Left ventricle myocardium inferior (tissue), 1 donor: ENCODE measurements at places on chromosomes 11 and 22.
A peak's percentile ranks its signal among the peaks of the same experiment; 100 is the strongest.

- H3K27ac ChIP-seq, result no peak overlapping the region
- no peak for DNase-seq
- no peaks in the 10 kb centered on the region for H3K27me3 ChIP-seq
- H3K36me3 ChIP-seq, result peaks cover 24% of the 10 kb centered on the region
These were observed 222.9 kb downstream of the NAV2 start for GRCh38 chr11:19935507-19935906.

- no peak overlapping the region for H3K4me3 ChIP-seq
- peak overlapping the region; percentile 56 for H3K27ac ChIP-seq
- H3K27me3 ChIP-seq, result peaks cover 11% of the 10 kb centered on the region
- peaks cover 27% of the 10 kb centered on the region for H3K4me1 ChIP-seq
These were observed 7.6 kb upstream of the MS4A10 start for GRCh38 chr11:60777572-60777971.

DNA sequence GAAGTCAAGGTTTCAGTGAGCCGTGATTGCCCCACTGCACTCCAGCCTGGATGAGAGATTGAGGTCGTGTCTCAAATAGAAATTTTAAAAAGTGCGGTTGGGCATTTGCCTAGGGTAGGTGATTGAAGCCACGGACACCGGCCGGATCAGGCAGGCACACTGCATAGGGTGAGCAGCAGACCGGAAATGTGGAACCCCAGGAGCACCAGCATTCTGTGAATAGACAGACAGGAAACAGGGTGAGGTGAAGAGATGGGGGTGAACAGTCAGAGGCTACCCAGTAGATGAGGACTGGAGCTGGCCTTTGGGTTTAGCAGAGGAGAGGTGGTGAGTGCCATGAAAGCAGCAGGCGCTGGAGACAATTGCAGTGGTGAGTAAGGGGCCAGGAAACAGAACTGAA is 43.5 kb downstream of the PPFIA1 start:
- no peaks in the 10 kb centered on the region for H3K27me3 ChIP-seq
- H3K4me3 ChIP-seq, result no peak overlapping the region
- peaks cover 9% of the 10 kb centered on the region for H3K36me3 ChIP-seq
- peaks cover 17% of the 10 kb centered on the region for H3K4me1 ChIP-seq

DNA sequence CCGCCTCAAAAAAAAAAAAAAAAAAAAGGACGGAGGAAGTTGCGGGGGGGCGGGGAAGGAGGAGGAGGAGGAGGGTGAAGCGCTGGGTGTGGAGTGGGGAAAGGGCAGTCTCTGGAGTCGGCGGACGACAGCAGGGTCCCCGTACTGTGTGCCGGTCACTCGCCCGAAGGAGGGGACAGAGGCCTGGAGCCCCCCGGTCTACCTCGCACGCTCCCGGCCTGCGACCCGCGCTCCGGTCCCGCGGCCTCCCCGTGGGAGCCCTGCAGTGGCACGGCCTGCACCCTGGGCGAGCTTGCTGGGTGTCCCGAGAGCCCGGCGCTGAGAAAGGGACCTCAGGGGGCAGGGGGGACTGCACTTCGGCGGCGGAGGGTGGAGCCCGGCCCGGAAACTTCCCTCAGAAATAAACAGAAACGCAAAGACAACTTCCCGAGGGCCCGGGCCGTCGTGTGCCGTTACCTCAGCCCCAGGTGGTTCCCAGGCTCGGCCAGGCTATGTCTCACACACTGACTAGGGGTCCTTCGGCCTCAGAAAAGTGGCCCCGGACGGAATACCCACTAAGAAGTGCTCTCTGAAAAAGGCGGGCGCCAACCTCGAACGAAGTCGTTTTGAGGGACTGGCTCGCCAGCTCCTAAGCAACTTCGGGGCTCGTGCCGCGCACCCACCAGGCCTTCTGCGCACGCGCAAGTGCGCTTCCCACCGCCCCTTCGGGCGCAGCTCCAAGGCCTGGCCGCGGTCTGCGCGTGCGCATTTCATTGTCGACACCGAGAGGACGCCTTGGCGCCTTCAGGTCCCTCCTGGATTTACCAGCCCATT is at the start of gene MAJIN:
TSS of gene MAJIN (minus strand) at position 688 of the 813 bp plus-strand sequence. CDS start 12,703 bp downstream, outside the sequence.
- H3K27me3 ChIP-seq, result peaks cover 13% of the 10 kb centered on the region
- peaks cover 15% of the 10 kb centered on the region for H3K4me1 ChIP-seq
- no peaks in the 10 kb centered on the region for H3K36me3 ChIP-seq
- H3K4me3 ChIP-seq, result peak within 1 kb of the TSS; percentile 67
- peak within 1 kb of the TSS; percentile 71 for H3K27ac ChIP-seq
- peak; percentile 88 for DNase-seq

DNA sequence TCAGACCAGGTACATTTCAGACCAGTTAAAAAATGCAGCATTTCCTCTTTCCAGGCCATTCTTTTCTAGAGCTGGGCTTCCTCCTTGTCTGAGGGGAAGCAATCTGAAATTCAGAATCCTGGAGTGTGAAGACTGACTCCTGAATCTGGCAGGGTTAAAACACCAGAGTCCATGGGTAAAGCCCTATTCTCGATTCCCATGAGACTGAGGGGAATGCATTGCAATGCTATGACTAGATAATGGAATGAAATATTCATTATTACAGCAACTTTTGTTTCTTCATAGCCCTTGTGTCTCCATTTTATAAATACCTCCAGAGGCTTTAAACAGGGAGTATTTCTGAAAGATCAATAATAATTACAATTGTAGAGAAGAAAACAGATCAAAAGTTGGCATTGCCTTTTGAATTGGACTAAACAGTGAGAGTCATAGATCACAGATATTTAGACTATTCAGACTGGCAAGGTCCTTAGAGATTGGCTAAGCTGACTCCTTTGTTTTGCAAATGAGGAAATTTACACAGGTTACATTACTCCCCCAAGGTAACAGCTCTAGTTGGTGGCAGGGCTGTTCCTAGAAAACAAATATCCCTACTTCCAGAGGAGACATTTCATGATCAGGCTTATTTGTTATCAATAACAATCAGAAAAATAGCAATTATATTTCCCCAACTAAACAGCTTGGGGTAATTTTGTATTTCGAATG is 632.6 kb upstream of the KIRREL3 start:
- H3K4me3 ChIP-seq, result no peak overlapping the region
- no peak overlapping the region for H3K27ac ChIP-seq
- no peaks in the 10 kb centered on the region for H3K4me1 ChIP-seq
- no peak for DNase-seq
- no peaks in the 10 kb centered on the region for H3K36me3 ChIP-seq
- H3K27me3 ChIP-seq, result no peaks in the 10 kb centered on the region

- no peaks in the 10 kb centered on the region for H3K36me3 ChIP-seq
- no peak overlapping the region for H3K4me3 ChIP-seq
- H3K27me3 ChIP-seq, result peaks cover 10% of the 10 kb centered on the region
- DNase-seq, result no peak
- H3K4me1 ChIP-seq, result no peaks in the 10 kb centered on the region
These were observed 10.1 kb upstream of the NAALAD2 start for GRCh38 chr11:90124371-90124770.

DNA sequence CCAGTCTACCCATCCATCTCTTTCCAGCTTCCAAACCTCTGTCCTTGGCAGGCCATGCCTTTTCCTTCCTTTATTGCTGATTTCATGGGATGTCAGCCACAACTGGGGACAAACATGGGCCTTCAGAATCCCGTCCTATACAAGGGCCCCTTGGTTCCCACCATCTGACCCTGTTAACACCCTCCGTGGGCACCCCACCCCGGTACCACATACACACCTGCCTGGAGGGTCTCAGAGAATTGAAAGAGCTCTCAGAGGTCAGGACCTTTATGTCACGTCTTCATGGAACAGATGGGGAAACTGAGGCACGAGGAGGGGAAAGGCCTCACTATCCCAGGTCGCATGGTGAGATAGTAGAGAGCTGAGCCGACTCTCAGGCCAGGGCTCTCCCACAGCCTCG is 53.0 kb downstream of the MPPED1 start:
- H3K36me3 ChIP-seq, result no peaks in the 10 kb centered on the region
- H3K4me3 ChIP-seq, result no peak overlapping the region
- DNase-seq, result no peak
- no peaks in the 10 kb centered on the region for H3K4me1 ChIP-seq
- peaks cover 69% of the 10 kb centered on the region for H3K27me3 ChIP-seq
- H3K27ac ChIP-seq, result no peak overlapping the region

DNA sequence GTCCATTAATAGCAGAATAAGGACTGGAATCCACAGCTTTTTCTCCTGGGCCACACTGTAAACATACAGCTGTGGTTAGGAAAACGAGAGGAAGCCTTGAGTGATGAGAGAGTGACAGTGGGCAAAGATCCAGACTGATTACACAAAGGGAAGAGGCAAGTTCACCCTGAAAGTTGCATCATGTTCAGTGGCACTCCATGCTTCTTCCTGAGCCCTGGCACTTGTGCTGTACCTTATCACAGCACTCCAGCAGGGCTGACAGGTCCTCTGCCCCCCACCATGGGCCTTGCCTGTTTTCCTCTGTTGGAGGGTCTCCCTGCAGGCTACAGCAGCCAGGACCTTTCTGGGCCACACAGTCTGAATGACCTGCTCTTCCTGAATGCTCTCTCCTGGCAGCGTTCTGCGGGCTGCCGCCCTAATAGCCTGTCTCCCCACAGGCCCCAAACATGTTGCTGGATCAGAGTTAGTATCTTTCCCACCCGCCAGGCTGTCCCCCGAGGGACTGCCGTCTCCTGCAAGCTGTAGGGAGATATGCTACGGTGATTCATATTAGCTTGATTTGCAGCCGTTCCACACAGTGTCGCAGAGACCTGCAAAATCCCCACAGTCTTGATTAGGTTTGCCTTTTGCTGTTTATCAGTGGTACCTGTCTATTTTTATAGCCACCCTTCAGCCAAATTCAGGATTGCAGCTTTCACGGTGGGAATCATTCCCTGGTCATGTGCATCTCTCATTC is 60.2 kb downstream of the NTM start:
- H3K4me1 ChIP-seq, result peaks cover 12% of the 10 kb centered on the region
- no peak overlapping the region for H3K4me3 ChIP-seq
- DNase-seq, result no peak
- no peaks in the 10 kb centered on the region for H3K27me3 ChIP-seq

DNA sequence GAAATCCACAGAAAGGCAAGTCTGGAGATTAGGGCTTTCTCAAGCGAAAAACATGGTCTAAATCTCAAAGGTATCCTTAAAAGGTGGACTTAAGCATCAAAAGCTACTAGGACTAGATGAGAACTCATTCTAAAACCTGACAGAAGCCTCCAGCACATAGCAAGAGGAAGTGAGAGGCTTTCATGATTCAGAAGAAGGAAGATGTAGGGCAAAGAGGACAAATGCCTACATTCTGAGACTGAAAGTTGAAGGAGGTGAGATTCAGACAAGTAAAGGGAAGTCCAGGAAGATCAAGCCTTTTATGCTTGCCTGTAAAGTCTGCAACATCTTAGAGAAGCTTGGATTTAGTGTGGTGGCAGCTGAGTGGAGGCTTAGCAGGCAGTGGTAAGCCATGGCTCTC is 98.9 kb downstream of the PGR start:
- H3K36me3 ChIP-seq, result no peaks in the 10 kb centered on the region
- no peak overlapping the region for H3K27ac ChIP-seq
- H3K4me1 ChIP-seq, result peaks cover 27% of the 10 kb centered on the region
- H3K4me3 ChIP-seq, result no peak overlapping the region
- no peaks in the 10 kb centered on the region for H3K27me3 ChIP-seq

GRCh38 chr11:117830072-117830471 is 5.5 kb upstream of the FXYD2 start:
- H3K27ac ChIP-seq, result no peak overlapping the region
- peaks cover 10% of the 10 kb centered on the region for H3K27me3 ChIP-seq
- peaks cover 58% of the 10 kb centered on the region for H3K4me1 ChIP-seq
- no peak overlapping the region for H3K4me3 ChIP-seq

- H3K4me1 ChIP-seq, result peaks cover 38% of the 10 kb centered on the region
- no peaks in the 10 kb centered on the region for H3K36me3 ChIP-seq
- H3K27me3 ChIP-seq, result no peaks in the 10 kb centered on the region
- DNase-seq, result no peak
These were observed 19.9 kb upstream of the GRAMD1B start for GRCh38 chr11:123410218-123410549.

DNA sequence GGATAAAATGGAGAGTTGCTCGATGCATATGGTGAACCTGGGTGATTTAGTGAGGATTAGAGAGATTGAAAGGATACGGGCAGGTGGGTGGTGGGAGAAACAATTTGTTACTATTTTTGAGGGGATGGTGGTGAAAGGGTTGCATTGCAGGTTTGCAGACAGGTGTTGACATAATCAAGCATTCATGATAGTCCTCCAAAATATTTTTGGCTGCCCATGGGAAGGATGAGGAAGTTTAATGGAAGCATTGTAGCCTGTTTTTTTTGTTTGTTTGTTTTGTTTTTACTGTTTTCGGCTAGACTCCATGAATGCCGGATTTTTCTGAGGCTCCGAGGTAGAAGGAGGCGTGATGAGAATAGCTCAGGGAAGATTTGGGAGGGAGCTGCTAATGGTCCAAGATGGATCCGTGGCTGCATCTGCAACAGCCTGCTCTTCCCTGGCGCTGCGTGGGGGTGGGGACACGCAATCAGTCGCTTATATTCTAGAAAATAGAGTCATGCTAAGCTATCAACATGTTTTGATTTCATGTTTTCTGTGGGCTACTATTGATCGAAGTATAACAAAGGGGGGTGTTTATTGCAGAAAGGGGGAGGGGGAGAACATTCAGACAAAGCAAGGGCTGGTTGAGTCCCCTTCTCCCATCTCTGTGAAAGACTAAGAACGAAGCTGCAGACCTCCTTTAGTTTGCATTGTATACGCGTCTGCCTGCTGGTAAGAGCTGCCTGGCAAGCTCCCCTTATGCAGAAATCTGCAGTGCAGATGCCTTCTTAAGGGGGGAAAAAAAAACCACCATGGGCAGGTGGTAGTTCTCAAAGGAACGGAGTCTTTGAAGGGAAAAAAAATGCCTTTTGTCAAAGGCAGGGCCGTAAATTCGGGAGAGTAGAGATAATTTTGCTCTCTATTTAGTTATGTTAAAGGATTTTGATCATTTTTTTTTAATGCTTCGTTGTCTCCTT is 1.0 kb downstream of the RTN3 start:
- peak overlapping the region; percentile 94 for H3K27ac ChIP-seq
- H3K4me3 ChIP-seq, result peak overlapping the region; percentile 81
- DNase-seq, result peak; percentile 33
- no peaks in the 10 kb centered on the region for H3K36me3 ChIP-seq
- H3K27me3 ChIP-seq, result no peaks in the 10 kb centered on the region

DNA sequence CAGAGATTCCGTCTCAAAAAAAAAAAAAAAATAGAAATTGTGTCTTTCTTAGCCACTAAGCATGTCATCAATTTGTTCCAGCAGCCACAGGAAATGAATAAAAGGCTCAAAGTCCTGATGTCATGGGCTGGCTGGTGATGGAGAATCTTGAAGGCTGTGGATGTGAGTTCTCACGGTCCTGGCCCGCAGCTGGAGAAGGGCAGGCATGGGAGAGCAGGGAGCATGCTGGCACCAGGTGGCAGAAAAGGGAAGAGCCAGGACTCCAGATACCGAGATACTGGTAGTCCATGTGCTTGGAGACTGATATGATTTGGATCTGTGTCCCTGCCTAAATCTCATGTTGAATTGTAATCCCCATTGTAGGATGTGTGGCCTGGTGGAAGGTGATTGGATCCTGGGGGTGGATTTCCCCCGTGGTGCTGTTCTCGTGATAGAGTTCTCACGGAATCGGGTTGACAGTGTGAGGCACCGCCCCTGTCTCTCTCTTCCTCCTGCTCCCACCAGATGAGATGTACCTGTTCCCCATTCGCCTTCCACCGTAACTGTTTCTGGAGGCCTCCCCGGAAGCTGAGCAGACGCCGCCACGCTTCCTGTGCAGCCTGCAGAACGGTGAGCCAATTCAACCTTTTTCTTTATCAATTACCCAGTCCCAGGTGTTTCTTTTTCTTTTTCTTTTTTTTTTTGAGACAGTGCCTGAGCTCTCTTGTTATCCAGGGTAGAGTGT is 18.1 kb downstream of the MRGPRD start:
- no peaks in the 10 kb centered on the region for H3K27me3 ChIP-seq
- no peaks in the 10 kb centered on the region for H3K4me1 ChIP-seq
- no peak overlapping the region for H3K27ac ChIP-seq
- no peak for DNase-seq

- peak overlapping the region; percentile 88 for H3K27ac ChIP-seq
- H3K36me3 ChIP-seq, result peaks cover 11% of the 10 kb centered on the region
- DNase-seq, result no peak
- peaks cover 58% of the 10 kb centered on the region for H3K4me1 ChIP-seq
- H3K27me3 ChIP-seq, result no peaks in the 10 kb centered on the region
These were observed 650 bp upstream of the NUP50 start for GRCh38 chr22:45163099-45163450.
